NK-92 treated with Interleukin-12 subunit alpha and Interleukin-12 subunit beta, amount 100 ng/mL, for 24 hours (cell line): ENCODE measurements at places on chromosomes 6 and 20.

GRCh38 chr6:51954681-51955080 is 132.7 kb downstream of the PKHD1 start:
- no peak for DNase-seq

DNA sequence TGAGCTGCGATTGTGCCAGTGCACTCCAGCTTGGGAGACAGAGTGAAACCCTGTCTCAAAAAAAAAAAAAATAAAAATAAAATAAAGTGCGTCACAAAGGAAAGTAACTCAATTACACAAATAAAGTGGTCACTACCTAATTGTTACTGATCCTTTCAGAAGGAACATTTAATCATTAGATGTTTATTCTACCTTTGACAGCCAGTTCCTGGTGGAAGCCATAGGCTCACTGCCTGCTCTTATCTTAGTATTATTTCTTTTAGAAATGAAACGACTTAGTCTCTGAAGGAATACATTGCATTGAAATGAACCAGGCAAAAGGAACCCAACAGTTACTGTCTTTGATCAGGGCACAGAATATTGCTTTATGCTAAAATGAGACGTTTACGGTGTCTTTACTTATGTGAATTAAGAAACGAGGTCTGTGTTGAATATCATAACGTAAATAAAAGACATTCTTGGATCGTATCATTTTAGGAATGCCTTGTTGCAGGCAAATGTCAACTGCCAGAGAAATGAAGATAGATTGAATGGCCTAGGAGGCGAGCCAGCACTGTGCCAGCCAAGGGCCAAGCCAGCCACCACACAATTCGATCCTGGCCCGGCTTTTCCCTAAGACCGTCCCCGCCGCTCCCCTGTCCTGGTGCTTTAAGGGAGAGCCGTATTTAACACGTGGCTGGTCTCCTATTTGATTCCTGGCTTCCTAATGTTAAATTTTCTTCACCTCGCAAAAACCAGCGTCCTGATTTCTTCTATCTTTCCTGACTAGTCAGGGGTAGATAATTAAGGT is 136.7 kb upstream of the GMDS start:
- no peak for DNase-seq

DNA sequence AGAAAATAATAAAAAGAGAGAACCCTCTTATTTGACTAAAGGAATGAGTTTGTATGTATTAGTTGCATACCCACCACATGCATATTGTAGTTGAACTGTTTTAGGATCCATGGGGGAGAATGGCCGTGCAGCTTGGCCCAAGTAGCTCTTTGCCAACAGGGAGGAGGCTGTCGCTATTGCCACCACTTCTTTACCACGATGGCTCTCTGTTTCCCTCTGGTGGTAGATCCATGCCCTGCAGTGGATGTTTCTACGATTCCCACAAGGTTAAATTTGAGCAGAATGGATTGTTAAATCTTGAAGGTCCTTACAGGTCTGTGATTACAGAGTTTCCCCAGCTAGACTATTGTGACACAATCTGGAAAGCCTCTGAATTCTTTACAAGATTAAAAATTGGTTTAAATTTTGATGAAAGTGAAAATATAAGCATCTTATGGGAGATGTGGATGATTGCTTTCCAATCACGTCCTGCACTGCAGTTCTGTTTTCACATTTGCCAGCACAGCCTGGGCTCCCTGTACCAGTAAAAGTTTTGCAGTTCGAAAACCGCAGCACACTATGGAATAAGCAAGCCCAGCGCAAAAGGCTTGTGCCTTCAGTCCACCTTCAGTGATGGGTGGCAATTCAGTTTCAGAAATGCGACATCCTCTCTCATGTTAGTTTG is 34.4 kb upstream of the FNDC1 start:
- DNase-seq, result no peak

DNA sequence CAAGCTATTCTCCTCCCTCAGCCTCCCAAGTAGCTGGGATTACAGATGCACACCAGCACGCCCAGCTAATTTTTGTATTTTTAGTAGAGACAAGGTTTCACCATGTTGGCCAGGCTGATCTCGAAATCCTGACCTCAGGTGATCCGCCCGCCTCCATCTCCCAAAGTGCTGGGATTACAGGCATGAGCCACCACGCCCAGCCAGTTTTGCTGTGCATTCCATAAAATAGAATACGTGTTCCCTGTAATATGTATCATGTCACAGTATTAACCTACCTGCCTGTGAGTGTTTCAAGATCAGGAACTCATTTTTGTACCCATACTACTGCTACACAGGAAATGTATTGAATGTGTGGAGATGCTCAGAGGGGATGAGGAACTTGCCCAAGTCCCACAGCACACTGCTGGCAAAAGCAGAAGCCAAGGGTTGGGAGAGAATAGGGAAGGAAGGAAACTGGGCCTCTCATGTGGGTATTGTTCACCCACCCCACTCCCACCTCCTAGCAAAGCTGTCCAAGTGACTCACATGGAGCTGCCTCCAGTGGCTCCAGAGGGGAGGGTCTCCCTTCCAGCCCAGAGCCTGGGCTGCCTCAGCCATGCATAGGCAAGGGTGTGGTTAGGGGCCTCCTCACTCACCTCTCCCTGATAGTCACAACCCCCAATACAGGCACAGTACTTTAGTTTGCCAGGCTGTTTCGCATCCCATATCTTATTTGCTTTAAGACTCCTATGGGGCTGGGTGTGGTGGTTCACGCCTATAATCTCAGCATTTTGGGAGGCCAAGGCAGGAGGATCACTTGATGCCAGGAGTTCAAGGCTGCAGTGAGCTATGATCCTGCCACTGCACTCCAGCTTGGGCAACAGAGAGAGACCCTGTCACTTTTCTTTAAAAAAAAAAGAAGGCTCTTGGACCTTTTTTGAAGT is 9.4 kb downstream of the HM13 start:
- DNase-seq, result no peak

DNA sequence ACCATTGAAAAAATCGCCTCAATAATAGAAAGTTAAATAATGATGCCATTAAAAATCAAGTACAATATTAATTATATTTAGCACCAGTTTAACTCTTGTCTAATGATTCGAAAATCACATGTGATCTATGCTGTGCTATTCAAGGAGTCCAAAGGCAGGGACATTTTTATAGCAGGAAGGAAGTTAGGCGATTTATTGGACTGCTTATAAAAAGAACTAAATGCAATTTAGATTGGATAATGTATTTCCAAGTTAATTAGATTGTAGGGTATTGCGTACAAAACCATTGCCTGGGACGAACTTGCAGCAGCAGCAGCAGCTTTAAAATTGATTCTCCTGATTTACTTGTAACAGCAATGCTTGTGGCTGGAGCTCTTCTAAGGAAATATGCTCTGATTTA is 87.4 kb upstream of the TMEM181 start:
- DNase-seq, result no peak

- DNase-seq, result no peak
Observed at GRCh38 chr20:32456869-32457478, 98.8 kb downstream of the ASXL1 start.

DNA sequence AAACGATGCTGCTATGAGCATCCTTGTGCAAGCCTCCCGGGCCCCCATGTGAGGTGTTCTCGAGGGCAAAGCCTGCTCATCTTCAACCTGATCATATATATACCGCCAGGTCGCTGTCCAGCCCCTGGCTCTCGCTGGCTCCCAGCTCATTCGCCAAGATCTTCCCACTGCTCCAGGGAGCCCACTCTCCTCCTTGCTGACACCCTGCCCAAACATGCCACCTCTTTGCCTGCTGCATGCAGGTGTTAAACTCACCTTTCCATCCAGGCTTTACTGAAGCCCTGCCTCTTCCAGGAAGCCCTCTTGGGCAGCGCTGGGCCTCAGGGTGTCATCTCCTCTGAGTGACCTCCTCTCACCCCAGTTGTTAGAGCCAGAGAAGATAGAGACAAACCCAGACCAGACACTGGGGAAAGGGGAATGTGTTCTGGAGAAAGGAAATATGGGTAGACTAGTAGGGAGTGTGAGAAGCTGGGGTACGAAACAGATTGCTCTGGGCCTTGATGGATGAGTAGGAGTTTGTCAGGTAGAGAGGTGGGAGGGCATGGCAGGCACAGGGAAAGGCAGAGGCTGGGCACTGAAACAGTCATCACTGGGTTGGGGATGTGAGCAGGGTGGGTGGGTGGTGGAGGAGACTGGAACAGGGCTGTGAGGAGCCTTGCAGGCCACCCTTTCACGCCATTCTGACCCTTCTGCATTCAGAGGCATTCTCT is 1.2 kb upstream of the DLGAP4 start:
- DNase-seq, result no peak

DNA sequence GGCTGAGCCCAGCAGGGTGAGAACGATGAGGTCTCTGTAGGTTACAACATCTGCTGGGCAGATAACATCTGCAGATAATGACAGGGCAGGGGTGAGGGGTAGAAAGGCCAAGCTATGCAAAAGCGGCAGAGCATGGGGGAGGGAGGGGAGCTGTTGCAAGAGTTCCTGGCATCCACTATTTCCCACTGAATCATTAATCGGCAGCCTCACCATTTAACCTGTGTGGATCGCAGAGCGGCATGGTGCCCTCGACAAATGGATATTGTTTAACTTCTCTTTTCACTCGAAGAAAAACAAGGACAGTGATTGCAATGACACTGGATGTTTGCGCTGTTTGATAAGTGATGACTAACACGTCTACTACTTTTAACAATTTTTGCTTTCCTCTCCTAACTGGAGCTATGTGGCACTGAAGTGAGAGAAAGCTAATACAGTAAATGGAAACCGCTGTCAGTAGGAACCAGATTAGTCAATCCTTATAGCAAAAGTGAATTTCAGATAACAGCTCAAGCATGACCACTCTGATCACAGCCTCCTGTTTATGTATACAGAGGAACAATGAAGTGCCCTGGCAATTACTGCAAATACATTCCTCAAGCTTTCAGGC is 381.5 kb downstream of the TFAP2A start:
- DNase-seq, result no peak

DNA sequence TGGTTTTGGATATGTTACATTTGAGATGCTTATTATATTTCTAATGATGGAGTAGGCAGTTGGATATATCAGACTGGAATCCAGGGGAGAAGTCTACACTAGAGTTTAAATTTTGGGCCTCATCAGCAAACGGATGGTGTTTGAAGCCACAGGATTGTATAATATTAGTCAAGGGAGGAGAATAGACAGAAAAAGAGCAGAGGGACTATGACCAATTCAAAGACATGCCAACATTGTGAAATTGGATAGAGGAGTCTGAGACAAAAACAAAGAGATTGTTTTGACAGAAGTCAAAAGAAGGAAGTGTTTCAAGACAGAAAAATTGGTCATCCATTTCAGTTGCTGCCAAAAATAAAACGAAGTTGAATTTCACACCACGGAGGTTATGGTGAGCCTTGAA is 66.5 kb downstream of the NOX3 start:
- DNase-seq, result no peak
